T-helper 2 cell (primary cell): ENCODE measurements at places on chromosomes 3 and 15.

DNA sequence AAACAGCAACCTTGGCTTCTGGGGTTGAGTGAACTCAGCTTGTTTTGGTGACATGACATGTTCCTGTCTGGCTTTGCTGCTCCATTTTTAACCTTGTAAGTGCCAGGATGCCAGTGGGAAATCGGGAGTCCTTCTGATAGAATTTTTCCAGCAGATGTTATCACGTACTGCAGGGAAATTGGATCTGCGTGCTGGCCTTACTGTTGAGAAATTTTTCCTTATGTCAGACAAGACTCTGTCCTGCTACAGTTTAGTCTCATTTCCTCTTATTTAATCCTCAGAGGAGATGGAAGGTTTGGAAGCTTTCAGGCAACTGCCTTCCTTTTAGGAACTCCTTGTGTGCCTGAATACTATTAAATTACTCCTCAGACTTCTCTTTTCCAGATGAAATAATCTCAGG lies 80.6 kb downstream of the PGPEP1L start:
- no peak for DNase-seq

DNA sequence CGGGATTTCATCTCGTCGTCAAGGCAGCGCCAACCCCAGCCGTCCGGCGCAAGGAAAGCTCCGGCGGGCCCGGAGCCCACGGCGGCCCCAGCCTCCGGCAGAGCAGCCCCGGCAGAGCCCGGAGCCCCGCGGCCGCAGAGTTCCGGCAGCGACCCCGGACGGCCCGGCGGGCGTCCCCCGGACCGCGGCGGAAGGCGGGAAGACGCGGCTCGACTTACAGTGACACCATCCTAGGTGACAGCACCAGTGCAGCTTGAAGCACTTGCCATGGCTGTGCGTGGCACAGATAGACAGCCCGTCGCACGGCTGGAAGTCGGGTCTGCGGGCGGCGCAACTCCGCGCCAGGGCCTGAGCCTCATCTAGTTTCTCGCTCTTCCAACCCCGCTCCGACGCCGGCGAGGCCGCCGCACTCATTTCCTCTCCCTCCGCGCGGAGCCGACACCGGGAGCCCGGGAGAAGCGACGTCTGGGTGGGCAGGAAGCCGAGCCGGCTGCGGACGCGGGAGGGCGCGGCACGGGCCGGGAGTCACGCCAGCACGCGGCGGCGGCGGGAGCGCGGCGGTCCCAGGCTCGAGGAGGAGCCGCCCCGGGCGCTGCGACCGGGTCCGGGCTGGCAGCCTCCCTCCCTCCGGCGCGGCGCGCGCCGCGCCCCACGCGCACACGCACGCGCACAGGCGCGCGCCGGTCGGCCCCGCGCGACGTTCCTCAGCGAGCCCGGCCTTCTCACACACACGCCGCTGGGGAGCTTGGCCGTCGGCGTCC lies at the start of gene C3orf70:
C3orf70 (minus strand) TSS at position 651 of the 761 bp plus-strand sequence; CDS start at position 414, 237 bp downstream.
- no peak for DNase-seq

DNA sequence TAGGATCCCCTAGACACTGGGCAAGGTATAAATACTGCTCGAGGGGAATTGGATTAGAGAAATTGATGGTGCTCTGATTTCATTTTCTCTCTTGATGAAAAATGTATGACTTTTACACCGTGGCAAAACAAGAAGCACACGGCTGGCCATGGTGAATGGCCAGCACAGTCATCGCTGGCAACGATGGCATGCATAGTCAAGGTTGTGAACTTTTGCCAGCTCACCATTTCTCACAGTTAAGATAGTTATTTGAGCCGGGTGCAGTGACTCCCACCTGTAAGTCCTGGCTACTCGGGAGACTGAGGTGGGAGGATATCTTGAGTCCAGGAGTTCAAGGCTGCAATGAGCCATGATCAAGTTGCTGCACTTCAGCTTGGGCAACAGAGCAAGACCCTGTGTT lies 95.4 kb downstream of the HMG20A start:
- DNase-seq = no peak

GRCh38 chr3:12983319-12983718 lies 89.9 kb downstream of the IQSEC1 start:
- no peak for DNase-seq

GRCh38 chr3:72821161-72821781 lies 27.0 kb downstream of the SHQ1 start:
- no peak for DNase-seq

DNA sequence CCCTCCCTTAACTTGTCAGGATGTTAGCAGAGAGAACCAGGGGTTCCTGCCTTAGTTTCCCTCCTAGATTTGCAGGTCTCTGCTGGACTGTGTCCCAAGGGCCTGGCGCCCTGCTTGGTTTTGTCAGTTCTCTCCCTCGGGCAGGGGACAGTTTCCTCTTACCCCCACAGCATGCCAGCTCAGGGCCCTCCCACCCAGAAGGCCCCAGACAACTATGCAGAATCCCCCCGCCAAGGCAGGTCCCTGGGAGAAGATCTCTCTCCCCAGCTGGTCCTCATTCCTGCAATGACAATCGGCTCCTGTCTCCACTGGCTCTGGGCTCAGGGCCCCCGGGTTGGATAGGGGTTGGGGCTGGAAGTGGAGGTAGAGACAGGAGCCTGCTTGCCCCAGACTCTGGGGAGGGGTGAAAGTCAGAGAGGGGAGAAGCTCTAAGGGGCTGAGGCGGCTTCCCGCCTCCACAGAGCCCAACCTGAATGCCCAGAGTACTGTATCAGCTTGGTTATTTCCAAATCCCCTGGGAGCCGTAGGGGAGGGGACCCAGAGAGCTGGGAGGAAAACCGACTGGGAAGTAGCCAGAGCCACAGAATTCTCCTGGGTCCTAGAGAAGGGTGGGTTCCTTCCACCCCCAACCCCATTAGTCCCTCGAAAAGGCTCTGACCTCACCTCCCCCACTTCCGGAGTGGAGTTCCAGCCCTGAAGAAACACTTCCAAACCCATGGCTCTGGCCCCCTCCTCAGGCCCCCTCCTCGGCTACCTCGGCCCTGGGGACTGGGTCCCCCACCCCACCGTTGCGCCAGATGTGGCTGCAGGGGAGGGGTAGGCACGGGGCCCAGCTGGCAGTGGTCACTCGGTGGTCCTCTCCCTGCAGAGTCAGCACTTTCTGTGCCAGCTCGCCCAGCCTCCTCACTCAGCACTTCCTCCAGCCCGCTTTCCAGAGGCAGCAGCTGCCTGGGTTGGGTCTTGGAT lies 3.8 kb upstream of the LOXL1 start:
- DNase-seq = no peak
